Sigmoid colon (tissue), 7 donors: ENCODE measurements at places on chromosomes 3 and 15. TPM values are rescaled to one million over a fixed set of nuclear protein-coding genes. Genes with fewer than 3 reads are reported as not detected.

SPTBN5 gene
- 0.16 TPM for total RNA-seq

RETNLB gene
- total RNA-seq = not detected

GOLGA8T gene
- not detected for total RNA-seq

GOLGA8J gene
- not detected for total RNA-seq

SLC9C1 gene
- total RNA-seq = not detected

RASA2 gene
- 20.5 TPM for total RNA-seq

KLF15 gene
- total RNA-seq = 21.9 TPM

GRCh38 chr3:15342945-15343344 is 10.6 kb upstream of the SH3BP5 start:
- H3K4me3 ChIP-seq = no peak overlapping the region
- H3K27ac ChIP-seq = no peak overlapping the region
- no peak for DNase-seq
- no peaks in the 10 kb centered on the region for H3K36me3 ChIP-seq
- no peaks in the 10 kb centered on the region for H3K27me3 ChIP-seq

DNA sequence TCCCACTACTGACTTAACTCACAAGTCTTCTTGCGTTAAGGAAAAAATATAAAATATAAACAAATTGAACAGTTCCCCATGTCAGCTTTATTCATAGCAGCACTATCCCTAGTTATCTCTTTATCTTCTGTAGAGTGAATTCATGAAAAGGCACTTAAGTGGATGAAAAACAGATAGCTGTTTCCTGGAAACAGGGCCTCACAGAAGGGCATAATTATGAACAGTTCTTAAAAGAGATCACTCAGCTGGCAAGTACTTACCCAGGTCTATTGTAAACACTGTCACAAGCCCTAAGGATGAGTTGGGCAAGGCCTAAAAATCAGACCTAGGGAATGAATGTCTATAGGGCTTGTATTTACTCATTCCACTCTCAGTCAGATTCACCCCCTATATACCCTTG is 10.7 kb downstream of the MB21D2 start:
- peaks cover 28% of the 10 kb centered on the region for H3K4me1 ChIP-seq
- DNase-seq = no peak
- H3K36me3 ChIP-seq = no peaks in the 10 kb centered on the region
- H3K27ac ChIP-seq = peak overlapping the region; percentile 1
- H3K27me3 ChIP-seq = no peaks in the 10 kb centered on the region
- H3K4me3 ChIP-seq = no peak overlapping the region

GRCh38 chr3:45048244-45048643 is 22.1 kb downstream of the CLEC3B start:
- no peaks in the 10 kb centered on the region for H3K36me3 ChIP-seq
- H3K27me3 ChIP-seq = no peaks in the 10 kb centered on the region
- DNase-seq = no peak

DNA sequence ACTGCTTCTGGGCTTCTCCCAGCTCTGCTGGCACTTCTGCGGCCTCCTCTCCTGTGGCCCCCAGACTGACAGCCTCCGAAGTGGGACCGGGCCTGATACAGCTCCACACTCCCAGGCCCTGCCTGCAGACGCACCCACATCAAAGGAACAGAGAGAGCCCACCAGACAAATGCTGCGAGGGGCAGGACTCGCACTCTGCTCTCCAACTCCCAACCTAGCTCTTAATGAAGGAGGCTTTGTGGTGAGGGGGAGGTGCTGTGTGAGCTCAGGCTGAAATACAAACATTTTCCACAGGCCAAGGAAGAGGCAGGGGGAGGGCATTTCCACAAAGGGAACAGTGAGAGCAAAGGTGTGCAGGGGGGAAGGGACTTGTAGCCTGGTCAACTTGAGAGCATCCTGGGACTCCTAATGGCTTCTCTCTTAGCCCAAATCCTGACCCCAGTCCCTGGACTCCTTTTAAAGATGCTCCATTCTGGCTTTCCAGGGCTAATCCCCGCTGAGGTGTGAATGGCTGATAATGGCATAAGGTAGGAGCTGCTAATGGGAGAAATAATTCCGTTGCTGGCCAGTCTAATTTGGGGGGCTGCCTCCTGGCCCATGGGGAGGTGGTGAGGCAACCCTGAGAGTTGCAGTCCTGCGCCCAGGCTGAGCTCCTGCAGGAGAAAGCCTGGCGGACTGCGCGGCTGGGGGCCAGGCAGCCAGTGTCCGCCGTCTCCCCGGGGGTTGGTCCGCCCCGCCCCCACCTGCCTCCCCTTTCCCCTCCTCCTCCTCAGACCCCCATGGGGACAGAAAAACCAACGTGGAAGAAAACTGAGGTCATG is 9.6 kb downstream of the LINGO1 start:
- H3K27me3 ChIP-seq = no peaks in the 10 kb centered on the region
- no peak for DNase-seq
- H3K4me3 ChIP-seq = no peak overlapping the region
- H3K36me3 ChIP-seq = no peaks in the 10 kb centered on the region
- H3K27ac ChIP-seq = no peak overlapping the region
- H3K4me1 ChIP-seq = no peaks in the 10 kb centered on the region

DNA sequence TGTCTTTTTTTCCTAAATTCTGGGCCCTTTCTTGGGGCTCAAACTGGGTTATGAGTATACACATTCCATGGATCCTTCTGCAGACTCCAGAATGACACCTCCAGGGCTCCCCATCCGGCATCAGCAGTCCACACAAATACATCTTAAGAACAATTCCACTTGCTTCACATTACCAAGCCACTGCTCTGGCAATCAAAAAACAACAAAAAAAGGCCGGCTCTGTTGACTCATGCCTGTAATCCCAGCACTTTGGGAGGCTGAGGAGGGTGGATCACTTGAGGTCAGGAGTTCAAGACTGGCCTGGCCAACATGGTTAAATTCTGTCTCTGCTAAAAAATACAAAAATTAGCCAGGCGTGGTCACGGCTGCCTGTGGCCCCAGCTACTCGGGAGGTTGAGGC is 49.9 kb upstream of the LPP start:
- H3K4me3 ChIP-seq = no peak overlapping the region
- no peaks in the 10 kb centered on the region for H3K27me3 ChIP-seq
- no peaks in the 10 kb centered on the region for H3K36me3 ChIP-seq
- H3K4me1 ChIP-seq = no peaks in the 10 kb centered on the region
- H3K27ac ChIP-seq = no peak overlapping the region

GRCh38 chr3:21944251-21944650 is 193.2 kb upstream of the ZNF385D start:
- no peak overlapping the region for H3K27ac ChIP-seq
- H3K4me3 ChIP-seq = no peak overlapping the region
- no peak for DNase-seq
- H3K36me3 ChIP-seq = no peaks in the 10 kb centered on the region

- peak overlapping the region; percentile 51 for H3K4me3 ChIP-seq
- no peaks in the 10 kb centered on the region for H3K27me3 ChIP-seq
- peaks cover 42% of the 10 kb centered on the region for H3K4me1 ChIP-seq
- H3K36me3 ChIP-seq = peaks cover 6% of the 10 kb centered on the region
- H3K27ac ChIP-seq = no peak overlapping the region
These were observed 648 bp downstream of the AMIGO3 start for GRCh38 chr3:49718858-49719213.

GRCh38 chr3:135907422-135908165 is 57.9 kb upstream of the PPP2R3A start:
- no peak overlapping the region for H3K4me3 ChIP-seq
- H3K4me1 ChIP-seq = no peaks in the 10 kb centered on the region
- no peak overlapping the region for H3K27ac ChIP-seq
- no peaks in the 10 kb centered on the region for H3K27me3 ChIP-seq
- DNase-seq = no peak

- H3K4me3 ChIP-seq = no peak overlapping the region
- no peaks in the 10 kb centered on the region for H3K36me3 ChIP-seq
- H3K4me1 ChIP-seq = peaks cover 14% of the 10 kb centered on the region
- no peaks in the 10 kb centered on the region for H3K27me3 ChIP-seq
- DNase-seq = no peak
- H3K27ac ChIP-seq = no peak overlapping the region
These were observed 273.3 kb upstream of the ZPLD1 start for GRCh38 chr3:102161384-102162006.

DNA sequence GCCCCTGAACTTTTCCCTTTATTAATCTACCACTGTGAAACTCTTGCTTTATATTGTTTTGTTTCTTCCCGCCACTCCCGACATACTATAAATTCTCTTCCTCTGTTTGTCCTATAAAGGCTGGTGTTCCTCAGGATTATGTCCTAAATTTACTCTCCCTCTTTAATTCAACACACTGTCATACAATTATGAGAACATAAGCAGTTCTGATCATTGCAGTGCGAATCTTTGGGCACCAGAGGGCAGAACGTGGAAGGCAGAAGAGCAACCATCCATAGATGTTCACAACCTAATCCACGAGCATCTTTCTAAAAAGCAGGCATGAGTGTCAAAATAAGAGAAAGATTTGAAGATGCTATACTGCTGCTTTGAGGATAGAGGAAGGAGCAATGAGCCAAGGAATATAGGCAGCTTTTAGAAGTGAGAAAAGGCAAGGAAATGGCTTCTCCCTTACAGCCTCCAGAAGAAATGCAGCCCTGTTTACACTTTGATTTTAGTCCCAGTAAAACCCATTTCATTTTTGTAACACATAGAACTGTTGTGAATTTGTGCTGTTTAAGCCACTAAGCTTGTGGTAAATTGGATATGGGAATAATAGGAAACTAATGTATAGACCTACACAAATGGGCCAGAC is 179.4 kb downstream of the GBE1 start:
- no peaks in the 10 kb centered on the region for H3K27me3 ChIP-seq
- no peak for DNase-seq
- no peaks in the 10 kb centered on the region for H3K36me3 ChIP-seq
- H3K27ac ChIP-seq = no peak overlapping the region

GRCh38 chr3:142977399-142977728 is 13.9 kb upstream of the PAQR9 start:
- no peaks in the 10 kb centered on the region for H3K4me1 ChIP-seq
- no peak overlapping the region for H3K4me3 ChIP-seq
- no peaks in the 10 kb centered on the region for H3K27me3 ChIP-seq
- DNase-seq = no peak
- H3K36me3 ChIP-seq = no peaks in the 10 kb centered on the region

GRCh38 chr3:49018707-49019006 is 277 bp upstream of the DALRD3 start:
- peak overlapping the region; percentile 81 for H3K27ac ChIP-seq
- DNase-seq = no peak
- no peaks in the 10 kb centered on the region for H3K27me3 ChIP-seq
- peaks cover 52% of the 10 kb centered on the region for H3K4me1 ChIP-seq
- H3K36me3 ChIP-seq = no peaks in the 10 kb centered on the region
- H3K4me3 ChIP-seq = peak overlapping the region; percentile 77

- no peaks in the 10 kb centered on the region for H3K36me3 ChIP-seq
- no peaks in the 10 kb centered on the region for H3K27me3 ChIP-seq
- H3K4me1 ChIP-seq = peaks cover 7% of the 10 kb centered on the region
- no peak overlapping the region for H3K4me3 ChIP-seq
- DNase-seq = no peak
These were observed 53.3 kb downstream of the KY start for GRCh38 chr3:134597390-134597970.

GRCh38 chr3:190092250-190092649 is 28.4 kb downstream of the P3H2 start:
- no peaks in the 10 kb centered on the region for H3K27me3 ChIP-seq
- no peaks in the 10 kb centered on the region for H3K36me3 ChIP-seq
- H3K27ac ChIP-seq = peak overlapping the region; percentile 68
- no peaks in the 10 kb centered on the region for H3K4me1 ChIP-seq
- no peak for DNase-seq
